ENCODE measurements at places on chromosomes 1 and 21. TPM values are rescaled to one million over a fixed set of nuclear protein-coding genes. Genes with fewer than 3 reads are reported as not detected.

DNA sequence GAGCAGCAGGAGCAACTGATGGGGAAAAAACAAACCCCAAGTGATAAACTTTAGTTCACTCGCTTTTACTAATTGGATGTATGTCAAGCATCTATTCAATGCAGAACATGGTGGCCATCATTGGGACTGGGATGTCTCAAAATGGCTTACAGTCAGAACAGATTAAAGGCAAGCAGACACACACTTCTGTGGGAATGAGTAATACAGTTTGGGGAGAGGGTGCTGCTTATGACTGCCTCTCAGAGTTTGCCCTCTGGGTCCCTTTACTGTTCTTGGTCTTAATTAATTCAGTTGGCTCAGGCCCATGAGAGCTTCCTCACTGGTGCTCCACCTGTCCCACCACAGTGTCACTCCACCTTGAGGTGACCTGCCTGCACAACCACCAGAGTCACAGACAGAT, 119.5 kb downstream of the TBX19 start:
- no peak for DNase-seq

DNA sequence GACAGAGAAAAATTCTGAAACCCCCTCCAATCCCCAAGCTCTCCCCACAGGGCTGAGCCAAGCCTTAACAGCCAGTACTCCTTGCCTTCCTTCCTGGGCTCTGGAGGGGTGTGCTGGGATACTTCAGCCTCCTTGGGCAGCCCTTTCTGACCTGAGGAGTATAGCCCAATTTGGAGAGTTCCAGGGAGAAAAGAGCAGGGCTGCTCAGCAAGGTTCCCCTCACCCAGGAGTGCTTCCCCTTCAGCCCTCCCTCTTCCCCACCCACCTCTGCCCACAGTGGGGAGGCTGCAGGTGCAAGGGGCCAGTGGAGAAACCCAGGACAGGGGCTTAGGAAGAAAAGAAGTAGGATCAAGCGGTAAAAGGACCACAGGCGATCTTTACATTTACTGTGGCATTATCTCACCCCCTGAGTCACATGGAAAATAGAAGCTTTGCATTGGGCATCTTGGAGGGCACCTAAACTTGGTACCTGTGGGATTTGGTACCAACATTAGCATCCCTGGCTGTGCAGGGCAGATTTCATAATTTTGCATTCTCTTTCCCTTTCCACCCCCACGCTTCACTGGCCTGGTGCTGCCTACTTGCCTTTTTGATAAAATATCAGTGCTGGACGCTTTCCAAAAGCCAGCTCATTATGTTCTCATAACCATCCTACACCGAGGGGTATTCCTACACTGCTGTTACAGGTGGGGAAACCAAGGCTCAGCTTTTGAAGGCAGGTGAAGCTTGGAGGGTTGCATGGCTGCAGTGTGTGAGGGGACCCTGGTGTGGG, 2.8 kb upstream of the ADORA1 start:
- DNase-seq, result no peak

DNA sequence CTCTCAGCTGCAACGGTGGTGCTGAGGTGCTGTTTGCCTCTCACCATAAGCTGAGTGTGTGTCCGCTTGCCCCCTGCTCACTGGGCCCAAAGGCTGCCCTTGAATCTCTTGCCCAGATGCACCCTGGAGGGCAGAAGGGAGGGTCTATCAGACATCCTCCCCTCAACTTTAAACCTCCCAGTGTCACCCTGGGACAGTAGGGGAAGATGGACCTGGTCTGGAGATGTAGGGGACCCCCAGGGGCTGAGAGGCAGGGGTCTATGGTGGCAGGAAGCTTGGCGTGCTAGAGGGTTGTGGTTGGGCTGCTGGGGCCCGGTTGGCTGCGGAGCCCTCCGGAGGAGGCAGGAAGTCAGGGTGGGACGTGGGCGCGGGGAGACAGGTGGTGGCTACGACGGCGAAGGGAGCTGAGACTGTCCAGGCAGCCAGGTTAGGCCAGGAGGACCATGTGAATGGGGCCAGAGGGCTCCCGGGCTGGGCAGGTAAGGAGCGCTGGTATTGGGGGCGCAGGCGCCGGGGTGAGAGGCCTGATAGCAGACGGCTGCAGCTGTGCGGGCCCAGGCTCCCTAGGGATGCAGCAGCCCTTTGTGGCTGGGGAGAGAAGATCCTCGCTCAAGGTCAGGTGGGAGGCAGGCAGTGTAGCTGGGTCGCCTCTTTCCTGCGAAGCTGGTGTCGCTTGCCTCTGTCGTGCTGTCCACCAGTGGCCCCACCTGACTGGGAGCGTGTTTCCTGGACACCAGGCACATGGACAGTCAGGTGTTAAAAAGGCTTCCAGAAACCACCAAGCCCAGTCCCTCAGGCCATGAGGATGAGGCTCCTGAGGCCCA, at the start of gene LCK:
TSS of gene LCK (plus strand) at position 373 of the 824 bp plus-strand sequence. CDS start 23,065 bp downstream, outside the sequence.
- DNase-seq, result no peak

- no peak for DNase-seq
These were observed 5.3 kb downstream of the UHMK1 start for GRCh38 chr1:162502928-162503327.

DNA sequence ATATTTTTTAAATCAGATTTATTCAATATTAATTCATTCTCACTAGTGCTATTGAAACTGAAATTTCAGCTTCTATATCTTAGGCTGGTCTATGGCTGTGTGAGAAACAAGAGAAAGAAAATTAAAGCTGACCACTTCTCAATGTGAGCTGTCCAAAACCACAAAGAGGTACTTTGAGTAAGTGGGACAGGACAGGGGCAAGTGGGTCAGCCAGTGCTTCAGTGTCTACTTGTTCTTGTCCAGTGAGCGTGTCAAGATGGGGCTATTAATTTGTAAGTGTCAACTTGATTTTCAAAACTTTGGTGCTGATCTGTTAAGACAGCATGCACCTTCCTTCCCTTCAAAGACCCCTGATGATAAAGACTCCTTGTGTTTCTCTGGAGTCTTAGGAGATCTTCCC, 533.9 kb downstream of the PLPP3 start:
- no peak for DNase-seq

GRCh38 chr1:96934282-96934681, 212.7 kb downstream of the PTBP2 start:
- no peak for DNase-seq

GRCh38 chr1:218942431-218942830, 231.2 kb upstream of the LYPLAL1 start:
- DNase-seq, result no peak

AVPR1B gene
- 0.53 TPM for polyA plus RNA-seq

- DNase-seq, result no peak
These were observed 128.5 kb upstream of the ERRFI1 start for GRCh38 chr1:8154621-8155052.

DNA sequence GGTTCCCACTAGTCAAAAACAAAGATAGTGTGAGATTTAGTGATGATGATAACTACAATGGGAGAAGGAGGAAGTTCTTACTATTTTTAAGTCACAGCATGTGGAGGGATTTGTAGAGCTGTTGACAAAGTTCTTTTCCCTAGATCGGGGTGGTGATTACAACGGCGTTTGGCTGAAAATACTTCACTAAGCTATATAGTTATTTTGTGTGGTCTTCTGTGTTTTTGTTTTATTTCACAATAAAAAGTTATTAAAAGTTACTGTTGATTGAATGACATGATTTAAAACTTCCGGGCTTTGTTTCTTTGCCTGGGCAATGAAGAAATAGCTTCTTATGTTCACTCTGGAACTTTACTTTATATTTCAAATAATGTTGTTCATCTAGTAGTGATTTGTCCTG, 47.3 kb upstream of the SSX2IP start:
- DNase-seq, result no peak

Measured in muscle of arm (tissue), 14 donors.